Gastrocnemius medialis (tissue), 4 donors: ENCODE measurements at places on chromosomes 5 and 9. TPM values are rescaled to one million over a fixed set of nuclear protein-coding genes. Genes with fewer than 3 reads are reported as not detected.

DNA sequence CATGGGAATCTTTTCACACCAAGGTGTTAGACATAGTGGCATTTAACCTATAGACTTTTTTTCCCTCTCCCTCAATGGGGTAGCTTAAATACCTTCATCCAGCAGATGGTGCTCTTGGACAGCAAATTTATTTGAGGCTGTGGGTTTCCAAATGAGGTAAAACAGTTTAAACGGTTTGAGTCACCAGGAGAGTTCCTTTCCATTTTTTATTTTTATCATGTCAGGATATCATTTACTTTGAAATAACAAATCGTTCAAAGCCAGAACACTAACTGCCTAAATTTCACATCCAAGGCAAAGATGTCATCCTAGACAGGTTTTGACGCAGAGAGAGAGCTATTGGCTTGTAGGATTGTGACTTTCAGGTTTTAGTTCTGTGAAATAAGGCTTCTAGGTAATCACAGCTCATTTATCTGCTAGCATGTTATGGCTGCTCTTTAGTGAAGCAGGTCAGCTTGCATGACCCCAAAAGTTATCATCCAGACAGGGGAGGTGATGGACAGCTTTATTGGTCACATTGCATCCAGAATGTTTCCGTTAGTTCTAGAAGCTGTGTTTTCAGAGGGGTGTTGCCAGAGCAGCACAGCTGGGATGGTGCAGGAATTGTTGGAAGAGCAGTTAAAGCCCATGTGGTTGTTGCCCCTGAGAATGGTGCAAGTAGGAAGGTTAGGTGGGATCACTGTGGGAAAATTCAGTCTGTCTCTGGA, 69.8 kb downstream of the KDM4C start:
- no peak for DNase-seq

The OSTF1 gene
- 5.5 TPM for total RNA-seq

GRCh38 chr9:135370411-135371375, 108.9 kb upstream of the PPP1R26 start:
- no peak for DNase-seq

- no peak for DNase-seq
Observed at GRCh38 chr9:116391306-116391900, 237.8 kb downstream of the PAPPA start.

GRCh38 chr5:161302559-161302958, 244.0 kb downstream of the GABRB2 start:
- no peak for DNase-seq

DNA sequence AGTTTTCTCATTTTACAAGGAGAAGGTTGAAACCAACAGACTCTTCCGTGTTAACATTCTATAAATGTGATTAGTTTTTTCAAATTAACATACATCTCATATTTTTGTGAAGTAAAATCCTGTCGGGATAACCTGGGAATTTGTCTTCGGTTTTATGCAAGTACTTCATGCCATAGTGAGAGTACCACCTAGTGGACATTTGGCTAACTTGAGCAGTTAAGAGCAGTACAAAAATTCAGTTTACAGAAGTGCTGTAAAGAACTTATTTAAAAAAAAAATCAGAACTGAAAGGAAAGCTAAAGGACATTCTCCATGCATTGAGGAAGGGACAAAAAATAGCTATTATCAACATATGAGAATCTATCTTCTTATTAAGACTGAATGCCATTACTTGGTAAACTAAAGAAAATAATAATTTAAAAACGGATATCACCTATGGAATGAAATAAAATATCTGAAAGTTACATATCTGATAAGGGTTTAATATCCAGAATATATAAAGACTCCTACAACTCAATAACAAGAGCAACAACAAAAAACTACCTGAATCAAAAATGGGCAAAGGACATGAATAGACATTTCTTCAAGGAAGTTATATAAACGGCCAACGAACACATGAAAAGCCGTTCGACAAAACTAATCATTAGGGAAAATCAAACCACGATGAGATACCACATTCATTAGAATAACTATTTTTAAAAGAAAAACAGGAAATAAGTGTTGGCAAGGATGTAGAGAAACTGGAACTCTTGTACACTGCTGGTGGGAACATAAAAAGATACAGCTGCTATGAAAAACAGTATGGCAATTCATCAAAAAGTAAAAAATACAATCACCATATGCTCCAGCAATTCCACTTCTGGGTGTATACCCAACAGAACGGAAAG, 117.0 kb upstream of the GNA14 start:
- DNase-seq = no peak

The ZNF454 gene
- total RNA-seq = 0.27 TPM

The SPATA31E1 gene
- total RNA-seq = not detected

- DNase-seq = no peak
Observed at GRCh38 chr5:114437936-114438335, 76.1 kb downstream of the KCNN2 start.
